ENCODE measurements at places on chromosomes 11 and 22.

DNA sequence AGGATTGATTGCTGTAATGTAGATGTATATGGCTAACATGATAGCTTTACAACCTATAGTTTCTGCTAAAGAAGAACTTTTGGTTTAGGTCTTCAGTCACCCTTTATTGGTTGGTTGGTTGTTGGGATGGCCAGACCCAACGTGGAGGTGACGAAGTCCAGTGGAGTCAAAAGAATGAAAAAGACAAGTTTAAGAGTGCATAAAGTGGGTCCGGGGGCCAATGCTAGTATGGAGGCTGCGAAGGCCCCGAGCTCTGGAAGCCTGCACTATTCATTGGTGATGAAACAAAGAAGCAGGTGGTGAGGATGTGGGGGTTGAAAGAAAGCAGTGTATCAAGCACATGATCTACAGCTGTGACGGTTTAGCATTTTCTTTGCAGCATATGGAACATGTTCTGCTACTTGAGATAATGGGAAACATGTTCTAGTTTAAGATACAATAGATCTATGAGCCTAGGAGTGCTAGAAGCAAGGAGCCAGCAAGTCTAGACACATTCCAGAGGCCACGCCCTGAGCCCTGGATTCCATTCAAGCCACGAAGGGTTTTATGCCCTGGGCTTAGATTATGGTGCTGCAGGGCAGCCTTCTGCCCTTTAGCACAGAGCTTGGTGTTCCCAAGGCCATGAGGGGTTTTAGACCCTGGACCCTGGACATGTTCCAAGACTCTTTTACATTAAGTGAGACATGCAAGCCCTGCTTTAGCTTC lies 6.3 kb downstream of the TCP11L1 start:
- DNase-seq = no peak

GRCh38 chr22:43504666-43505261 lies 93.0 kb downstream of the MPPED1 start:
- no peak for DNase-seq

DNA sequence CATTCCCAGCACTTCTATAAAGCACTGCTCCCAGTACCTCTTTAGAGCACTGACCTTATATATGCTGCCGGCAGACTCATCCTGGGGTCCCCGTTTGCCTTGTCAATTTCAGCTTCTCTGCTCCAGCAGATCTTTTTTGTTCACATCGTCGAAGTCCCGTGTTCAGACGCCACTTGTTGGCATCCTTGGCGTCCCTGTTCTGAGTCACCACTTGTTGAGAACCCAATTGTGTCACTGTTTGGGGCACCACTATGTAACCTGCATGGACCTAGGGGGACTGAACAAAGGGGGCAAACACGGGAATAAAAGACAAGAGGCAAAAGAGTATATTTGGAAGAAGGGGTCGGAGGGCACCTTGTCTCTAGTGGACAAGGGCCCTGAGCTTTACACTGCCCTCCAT lies 25.5 kb downstream of the OR10A6 start:
- no peak for DNase-seq

DNA sequence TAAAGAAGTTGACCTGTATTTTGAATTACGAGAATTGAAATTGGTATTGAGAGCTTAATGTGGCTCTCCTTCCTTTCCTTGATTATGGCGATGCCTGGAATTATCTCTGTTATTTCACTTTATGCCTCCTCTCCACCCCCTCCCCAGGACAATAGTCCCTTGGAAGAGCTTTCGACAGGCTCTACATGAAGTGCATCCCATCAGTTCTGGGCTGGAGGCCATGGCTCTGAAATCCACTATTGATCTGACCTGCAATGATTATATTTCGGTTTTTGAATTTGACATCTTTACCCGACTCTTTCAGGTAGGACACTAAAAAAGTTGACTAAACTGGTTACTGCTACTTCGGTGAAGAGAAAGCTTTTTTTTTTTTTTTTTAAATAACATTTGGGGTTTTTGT lies 43.2 kb downstream of the MCAM start:
- DNase-seq = no peak

GRCh38 chr22:19183216-19183615 lies 4.7 kb upstream of the SLC25A1 start:
- no peak for DNase-seq

GRCh38 chr11:47436726-47437125 lies 10.5 kb upstream of the PSMC3 start:
- DNase-seq = no peak

GRCh38 chr22:49548356-49549202 lies 279.1 kb downstream of the BRD1 start:
- DNase-seq = no peak

DNA sequence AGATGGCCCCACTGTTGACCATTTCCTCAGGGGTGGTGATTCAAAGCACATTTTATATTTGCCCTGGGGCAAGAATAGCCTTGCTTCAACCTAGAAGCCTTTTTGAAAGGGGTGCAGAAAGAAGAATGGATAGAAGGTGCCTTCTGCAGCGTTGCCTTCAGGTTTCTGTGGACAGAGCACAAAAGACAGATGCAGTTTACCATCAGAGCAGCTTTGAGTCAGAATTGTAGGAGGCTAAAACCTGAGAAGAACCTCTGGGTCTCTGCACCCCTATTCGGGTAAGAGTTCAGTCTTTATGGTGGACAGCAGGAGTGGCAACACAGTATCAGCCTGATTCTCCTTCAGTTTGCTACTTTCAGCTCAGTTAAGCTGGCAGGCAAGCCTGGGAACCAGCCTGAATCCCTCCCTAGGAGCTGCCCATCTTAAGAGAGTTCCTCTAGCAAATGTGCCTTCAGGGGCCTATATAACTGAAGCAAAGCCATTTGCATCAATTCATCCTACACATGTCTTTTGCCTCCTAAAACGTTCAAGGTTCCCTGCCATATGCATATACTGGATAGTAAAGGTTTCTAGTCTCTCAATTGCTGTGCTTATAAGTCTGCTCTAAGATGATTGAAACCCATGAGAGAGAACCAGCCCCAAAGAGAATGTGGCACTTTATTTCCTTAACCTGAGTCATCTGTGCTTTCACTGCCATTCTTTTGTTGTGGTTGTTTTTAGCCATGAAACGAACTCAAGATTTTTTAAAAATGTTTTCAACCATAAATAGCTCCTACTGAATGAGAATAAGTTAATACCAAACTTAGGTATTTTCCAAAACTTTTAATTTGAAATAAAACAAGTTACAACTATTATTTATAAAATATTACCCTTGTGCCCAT lies 123.0 kb downstream of the TRIM44 start:
- no peak for DNase-seq

DNA sequence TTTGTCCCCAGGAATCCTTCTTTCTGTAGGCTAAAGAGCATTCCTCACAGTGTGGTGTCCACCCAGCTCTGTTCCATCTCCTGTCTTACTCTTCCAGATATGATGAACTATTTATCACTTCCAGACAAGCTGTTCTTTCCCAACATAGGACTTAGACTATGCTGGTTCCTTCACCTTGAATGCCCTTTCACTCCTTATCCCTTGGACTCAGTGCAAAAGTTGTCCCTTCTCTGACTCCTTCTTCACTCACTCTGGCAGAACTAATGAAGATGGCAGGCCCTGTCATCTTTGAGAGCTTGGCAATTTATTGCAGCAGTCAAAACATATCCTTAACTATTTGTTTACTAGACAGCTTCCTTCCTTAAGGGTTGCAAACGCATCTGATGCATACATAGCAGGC lies 3.5 kb upstream of the OSBP2 start:
- DNase-seq = no peak

DNA sequence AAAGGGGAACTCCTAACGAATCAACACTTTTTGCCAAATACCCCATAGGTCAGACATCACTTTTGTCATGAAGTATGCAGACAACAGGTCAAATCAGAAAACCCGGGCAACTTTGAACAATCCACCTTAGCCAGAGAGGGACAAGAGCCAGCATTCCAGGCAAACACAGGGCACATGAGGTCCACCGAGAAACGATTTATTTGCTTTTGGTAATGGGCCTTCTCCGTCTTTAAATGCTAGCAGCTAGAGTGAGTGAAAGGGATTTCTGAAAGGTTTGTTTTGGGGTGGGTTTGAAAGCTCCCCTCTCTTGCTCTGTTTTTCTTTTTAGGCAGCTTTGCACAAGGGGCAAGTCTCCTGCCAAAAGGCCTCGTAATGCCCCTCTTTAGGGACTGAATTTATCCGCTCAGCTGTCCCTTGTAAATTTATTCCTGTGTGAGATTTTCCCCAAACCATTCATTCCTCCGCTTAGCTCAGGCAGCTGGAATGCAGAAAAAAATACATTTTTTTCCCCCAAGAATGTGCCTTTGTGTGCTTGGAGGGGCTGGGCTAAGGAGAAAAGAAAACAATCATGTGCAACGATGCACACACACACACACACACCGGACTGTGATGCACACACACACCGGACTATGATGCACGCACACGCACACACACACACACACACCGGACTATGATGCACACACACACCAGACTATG lies 196.9 kb downstream of the SNX19 start:
- no peak for DNase-seq

- DNase-seq = no peak
These were observed 5.6 kb downstream of the DUSP8 start for GRCh38 chr11:1566381-1567051.

DNA sequence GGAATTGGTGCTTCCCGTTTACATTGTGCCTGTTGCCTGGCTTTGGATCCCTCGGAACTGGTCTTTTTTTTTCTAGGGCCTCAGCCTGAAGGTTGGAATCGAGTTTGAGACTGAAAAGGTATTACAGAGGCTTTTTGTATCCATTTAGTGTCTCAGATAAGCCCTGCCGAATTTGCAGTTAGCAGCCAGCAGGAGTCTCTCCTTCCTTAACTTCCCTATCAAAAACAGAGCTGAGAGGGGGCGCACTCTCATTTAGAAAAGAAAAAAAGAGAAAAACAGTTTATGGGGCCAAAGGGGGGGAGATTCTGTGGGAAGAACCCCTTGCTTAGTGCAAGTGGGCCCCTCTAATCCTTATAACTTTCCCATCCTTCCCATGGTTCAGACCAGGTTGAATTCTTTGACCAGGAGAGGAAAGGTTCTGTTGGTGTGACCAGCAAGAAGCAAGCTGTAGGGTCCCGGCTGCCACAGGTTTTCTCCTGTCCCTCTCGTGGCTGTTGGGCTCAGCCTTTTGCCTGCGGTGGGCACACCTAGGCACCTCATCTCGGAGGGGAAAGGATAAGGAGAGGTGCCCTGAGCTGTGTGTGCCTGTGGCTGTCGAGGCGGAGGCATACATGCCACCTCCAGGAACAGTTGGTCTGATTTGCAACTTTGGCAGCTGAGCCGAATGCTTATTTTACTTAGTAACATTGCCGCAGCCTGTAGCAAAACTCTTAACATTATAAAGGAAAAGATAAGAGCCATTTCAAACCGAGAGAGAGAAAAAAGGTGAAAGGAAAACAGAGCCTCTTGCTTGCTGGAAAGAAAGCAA lies 565.0 kb upstream of the CNTN5 start:
- no peak for DNase-seq

DNA sequence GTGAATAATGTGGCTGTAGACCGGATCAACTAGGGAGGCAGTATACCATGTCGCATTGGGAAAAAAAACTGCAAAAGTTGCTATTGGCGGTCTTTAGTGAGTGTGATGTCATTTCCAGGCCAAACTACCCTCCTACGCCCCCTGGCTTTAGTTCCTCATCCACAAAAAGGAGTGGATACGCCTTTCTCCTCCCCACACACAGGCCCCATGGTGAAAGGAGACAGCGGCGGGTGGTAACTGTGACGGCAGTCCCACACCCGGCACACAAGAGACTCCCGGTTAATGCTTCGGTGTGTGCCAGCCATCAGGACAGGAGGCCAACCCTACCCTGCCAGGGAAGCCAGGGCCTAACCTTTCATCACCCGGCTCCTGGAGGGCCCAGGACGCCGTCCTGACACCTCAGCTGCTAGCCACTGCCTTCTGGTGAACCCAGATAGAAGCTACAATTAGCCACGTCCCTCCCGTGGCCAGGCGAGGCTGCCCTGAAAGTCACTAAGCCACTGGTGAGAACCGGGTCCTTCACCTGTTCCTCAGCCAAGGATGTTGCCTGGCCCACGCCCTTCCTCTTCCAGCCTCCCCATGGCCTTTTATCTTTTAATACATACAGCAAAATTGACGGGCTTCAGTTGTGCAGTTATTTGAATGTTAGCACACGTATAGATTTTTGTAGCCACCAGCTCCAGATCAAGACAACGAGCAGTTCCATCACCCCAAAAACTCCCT lies 10.8 kb downstream of the TP53I11 start:
- DNase-seq = no peak

DNA sequence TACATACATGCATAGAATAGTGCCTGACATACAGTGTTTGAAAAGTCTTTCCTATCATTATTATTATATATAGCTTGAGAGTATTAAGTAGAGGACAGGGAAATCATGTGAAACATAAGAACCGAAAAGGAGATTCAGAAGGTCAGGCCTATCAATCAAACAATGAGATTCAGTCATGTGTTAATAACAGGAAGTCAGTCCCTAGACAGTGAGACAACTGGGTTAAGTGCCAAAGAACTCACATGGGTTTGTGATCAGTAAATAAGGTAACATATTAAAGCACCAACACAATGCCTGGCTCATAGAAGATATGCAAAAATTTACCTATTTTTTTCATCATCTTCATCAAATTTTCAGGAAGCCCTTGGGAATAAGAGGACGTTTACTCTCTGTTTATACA lies 174.3 kb upstream of the FAT3 start:
- no peak for DNase-seq

DNA sequence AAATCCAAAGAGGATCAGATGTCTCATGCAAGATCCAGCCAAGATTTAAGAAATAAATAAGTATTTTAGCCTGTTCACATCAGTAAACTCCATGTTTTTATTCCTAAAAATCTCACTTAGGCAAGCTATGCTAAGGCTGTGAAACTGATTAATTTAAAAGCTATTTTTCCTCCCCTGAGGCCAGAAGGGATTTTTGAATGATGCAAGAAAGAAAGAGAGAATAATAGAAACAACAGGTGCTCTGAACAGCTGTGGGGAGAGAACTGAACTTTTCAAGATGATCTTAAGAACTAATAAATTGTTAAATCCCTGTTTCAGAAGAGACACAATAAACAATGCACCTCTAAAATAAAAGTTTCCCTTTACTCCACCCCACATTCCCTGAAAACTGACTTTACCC lies 241.6 kb downstream of the DLG2 start:
- no peak for DNase-seq

GRCh38 chr11:57881647-57882046 lies 120.0 kb downstream of the CTNND1 start:
- no peak for DNase-seq

DNA sequence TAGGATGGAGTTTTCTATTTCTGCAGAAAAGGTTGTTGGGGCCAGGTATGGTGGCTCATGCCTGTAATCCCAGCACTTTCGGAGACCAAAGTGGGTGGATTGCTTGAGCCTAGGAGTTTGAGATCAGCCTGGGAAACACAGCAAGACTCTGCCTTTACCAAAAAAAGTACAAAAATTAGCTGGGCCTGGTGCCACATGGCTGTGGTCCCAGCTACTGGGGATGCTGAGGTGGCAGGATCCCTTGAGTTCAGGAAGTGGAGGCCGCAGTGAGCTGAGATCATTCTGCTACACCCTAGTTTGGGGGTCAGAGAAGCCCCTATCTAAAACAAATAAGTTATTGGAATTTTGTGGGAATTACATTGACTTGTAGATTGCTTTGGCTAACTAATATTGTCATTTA lies 71.7 kb downstream of the FDX1 start:
- DNase-seq = no peak

Measured in ureter (tissue), 1 donor.